Stimulated activated CD4-positive, alpha-beta T cell treated with anti-CD3 and anti-CD28 coated beads, Interleukin-15, amount 100 ng/mL, for 1 hour (primary cell): ENCODE measurements at places on chromosomes 4 and X.

DNA sequence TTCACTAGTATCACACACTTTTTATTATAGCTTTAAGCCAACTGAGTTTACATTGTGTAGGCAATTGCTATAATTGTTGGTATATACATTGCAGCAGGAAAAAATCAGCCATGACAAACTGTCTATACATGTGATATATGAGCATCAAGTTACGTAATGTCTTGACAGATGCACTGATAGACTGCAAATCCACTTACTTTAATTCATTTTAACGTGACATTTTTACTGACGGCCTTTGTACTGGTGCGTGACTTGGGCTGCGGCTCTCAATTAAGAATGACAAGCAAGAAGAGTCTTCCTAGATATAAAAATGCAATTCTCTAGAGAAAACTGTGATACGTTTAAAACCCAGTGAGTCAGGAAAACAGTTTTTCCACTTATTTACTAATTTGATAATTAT, 143.8 kb downstream of the ACTRT1 start:
- no peak for DNase-seq

GRCh38 chr4:13306356-13306755, 177.8 kb downstream of the RAB28 start:
- DNase-seq = no peak

- no peak for DNase-seq
Observed at GRCh38 chr4:168836490-168836889, 173.6 kb downstream of the CBR4 start.

- no peak for DNase-seq
Observed at GRCh38 chrX:8192276-8192675, 21.2 kb upstream of the VCX2 start.

GRCh38 chrX:154018518-154019060, 1.1 kb downstream of the IRAK1 start:
- DNase-seq = no peak

GRCh38 chr4:139919004-139919403, 235.0 kb downstream of the MAML3 start:
- DNase-seq = no peak

DNA sequence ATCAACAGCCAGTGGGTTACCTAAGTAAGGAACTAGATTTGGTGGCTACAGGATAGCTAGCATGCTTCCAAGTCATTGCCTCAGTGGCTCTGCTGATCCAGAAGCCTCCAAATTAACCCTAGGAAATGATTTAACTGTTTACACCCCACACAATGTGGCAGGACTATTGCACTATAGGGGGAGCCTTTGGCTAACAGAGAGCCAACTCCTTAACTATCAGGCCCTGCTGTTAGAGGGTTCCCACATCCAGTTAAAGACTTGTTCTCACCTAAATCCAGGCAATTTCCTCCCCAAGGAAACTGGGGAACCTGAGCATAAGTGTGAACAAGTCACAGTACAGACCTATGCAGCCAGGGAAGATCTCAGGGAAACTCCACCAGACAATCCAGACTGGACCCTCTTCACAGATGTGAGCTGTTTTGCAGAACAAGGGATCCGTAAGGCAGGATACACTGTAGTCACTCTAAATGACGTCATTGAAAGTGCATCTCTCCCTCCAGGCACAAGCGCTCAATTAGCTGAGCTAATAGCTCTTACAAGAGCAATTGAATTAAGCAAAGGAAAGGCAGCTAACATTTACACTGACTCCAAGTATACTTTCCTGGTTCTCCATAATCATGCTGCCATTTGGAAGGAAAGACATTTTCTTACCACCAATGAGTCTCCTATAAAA, 185.3 kb upstream of the SPOCK3 start:
- no peak for DNase-seq

DNA sequence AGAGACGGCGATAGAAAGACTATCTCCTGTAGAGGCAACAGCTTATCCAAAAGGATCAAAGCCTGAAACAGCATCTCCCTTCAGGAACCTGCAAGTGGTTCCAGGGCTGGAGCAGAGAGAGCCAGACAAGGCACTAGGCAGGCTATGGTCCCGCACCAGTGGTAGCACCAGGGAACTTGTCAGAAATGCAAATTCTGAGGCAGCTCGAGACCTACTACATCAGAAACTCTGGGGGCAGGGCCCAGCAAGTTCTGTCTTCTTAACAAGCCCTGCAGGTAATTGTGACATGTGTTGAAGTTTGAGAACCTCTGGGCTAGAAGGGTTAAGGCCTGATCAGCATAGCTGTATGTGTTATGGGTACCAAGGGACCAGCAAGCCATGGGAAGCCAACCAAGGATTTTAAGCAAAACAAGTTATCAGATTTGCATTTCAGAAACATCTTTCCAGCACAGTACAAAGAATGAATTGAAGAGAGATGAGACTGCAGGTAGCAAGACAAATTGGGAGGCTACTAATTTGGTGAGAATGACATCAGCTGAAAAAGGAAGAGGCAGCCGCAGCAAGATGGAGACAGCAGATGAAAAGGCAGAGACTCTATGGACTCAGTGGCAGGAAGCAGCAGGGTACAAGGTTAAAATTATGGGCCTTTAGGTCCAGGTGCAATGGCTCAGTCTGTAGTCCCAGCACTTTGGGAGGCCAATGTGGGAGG, 139.7 kb downstream of the TSPAN5 start:
- no peak for DNase-seq

DNA sequence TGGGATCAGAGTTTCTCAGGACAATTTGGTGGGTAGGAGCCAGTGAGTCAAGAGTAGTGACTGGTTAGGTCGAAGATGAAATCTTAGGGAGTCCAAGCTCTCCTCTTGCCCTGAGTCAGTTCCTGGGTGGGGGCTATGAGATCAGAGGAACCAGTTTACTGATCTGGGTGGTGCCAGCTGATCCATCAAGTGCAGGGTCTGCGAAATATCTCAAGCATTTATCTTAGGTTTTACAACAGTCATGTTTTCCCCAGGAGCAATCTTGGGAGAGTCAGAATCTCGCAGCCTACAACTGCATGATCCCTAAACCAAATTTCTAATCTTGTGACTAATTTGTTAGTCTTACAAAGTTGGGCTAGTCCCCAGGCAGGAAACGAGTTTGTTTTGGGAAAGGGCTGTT, 1833.2 kb upstream of the PCDH7 start:
- no peak for DNase-seq

- no peak for DNase-seq
Observed at GRCh38 chr4:6625256-6625655, 15.2 kb upstream of the MRFAP1 start.

DNA sequence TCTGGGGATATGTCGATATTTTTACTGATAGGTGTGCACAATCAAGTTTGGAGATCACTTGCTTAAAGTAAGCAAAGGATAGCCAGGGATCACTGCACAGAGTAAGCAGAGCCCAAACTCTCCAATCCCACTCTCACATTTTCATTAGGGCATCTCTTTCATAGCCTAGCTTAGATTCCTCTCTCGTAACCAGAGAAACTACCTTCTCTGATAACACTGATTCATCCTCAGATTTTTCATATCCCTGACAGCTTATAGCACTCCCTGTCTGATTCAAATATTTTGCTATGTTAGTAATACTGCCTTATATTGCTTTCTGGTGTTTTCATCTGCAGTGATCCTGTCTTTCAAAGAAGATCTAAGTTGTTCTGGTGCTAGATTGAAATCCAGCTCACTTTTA, 123.7 kb downstream of the CBLL2 start:
- DNase-seq = no peak

DNA sequence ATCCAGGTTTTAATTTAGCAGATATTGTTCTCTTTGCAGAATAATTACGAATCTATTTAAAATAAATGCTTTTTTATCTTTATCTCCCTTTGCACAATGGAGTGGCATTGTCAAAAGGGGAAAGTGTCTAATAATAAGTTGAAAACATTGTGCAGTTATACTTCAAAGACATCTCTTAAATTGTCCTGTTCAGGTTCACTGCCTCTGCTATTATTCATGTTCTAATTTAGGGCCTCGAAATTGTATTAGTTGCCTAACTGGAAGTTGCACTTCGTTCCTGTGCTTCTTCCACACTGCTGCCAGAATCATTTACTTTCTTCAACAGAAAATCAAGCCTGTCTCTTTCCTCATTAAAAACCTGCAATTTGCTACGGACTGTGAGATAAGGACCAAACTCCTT, 150.5 kb upstream of the SPRY1 start:
- DNase-seq = no peak

GRCh38 chr4:54659313-54659712, 1.6 kb downstream of the KIT start:
- DNase-seq = no peak

- DNase-seq = no peak
Observed at GRCh38 chr4:3700223-3700622, 66.0 kb upstream of the ADRA2C start.

GRCh38 chr4:127756906-127757305, 25.2 kb upstream of the HSPA4L start:
- DNase-seq = no peak

GRCh38 chr4:81635739-81636138, 164.0 kb upstream of the RASGEF1B start:
- no peak for DNase-seq

GRCh38 chrX:103613362-103613890, 5.7 kb downstream of the TCEAL3 start:
- DNase-seq = no peak

DNA sequence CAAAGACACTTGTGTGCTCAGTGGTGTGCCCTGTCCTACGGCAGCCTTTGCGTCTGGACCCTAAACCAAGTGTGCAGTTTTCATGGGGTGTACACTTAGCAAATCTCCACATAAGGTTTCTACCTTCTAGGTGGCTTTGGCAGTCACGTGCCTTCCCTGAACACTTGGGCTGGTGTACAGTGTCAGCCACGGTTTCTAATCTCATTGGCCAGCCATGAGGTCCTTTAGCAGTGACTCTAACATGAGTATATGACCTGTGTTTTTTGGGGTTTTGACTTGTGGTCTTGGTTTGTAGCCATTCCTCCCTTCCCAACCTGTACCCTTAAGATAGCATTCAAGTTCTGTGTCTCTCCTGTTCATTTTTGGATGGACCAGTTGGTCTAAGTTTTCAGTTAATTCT, 76.3 kb downstream of the PTTG2 start:
- no peak for DNase-seq

DNA sequence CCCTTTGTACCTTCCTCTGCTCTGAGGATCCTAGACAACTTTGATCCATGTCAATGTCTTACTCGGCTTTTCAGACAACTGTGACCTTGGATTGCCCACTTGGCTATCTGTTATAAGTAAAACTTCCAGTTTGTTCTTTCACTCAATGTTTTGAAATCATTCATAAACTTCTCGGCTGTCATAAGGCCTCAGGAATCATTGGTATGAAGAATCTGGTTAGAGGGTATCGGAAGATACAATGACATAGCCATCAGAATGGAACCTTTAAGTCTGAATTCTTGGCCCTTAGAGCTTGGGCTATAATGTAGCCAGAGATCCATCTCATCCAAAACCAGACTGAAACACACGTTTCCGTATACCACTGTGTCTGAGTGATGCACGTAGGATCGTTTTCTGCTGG, 59.0 kb upstream of the WDR1 start:
- DNase-seq = no peak

GRCh38 chr4:860561-860960, 34.6 kb upstream of the CPLX1 start:
- no peak for DNase-seq

DNA sequence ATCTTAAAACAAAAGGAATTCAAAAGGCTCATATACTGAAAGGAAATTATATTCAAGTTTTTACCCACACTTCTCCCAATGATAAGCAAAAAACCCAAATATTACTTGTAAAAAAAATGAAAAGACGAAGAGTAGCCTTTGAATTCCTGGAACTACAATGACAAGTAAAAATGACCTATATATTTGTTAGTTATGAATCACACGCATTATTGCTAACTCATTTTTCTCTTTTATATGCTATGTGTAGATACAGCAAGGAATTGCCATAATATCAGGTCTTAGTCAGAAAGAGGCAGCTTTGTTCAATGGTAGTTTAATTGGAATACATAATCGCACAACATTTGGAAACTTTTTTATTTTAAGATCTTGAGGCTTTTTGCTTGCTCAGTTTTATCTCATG, 22.7 kb upstream of the ASB5 start:
- DNase-seq = no peak

DNA sequence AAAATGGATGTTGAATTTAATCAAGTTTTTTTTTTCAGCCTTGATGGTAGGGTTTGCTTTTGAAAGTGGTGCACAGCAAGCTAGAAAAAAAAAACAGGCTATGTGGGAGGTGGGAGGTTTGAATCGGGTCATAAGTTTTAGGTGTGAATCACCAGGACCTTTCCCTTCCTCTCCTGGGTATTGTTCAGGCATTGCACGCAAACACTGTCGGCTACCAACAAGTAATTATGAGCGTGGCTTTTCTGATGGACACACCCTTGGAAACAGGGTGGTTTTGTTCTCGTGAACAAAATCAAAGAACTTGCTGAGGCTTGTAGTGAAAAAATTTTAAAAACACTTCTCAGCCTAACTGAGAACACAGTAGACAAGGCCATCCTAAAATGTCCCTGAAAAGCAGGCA, 18.1 kb downstream of the PIR start:
- no peak for DNase-seq

GRCh38 chr4:18109676-18110075, 88.1 kb upstream of the LCORL start:
- no peak for DNase-seq

DNA sequence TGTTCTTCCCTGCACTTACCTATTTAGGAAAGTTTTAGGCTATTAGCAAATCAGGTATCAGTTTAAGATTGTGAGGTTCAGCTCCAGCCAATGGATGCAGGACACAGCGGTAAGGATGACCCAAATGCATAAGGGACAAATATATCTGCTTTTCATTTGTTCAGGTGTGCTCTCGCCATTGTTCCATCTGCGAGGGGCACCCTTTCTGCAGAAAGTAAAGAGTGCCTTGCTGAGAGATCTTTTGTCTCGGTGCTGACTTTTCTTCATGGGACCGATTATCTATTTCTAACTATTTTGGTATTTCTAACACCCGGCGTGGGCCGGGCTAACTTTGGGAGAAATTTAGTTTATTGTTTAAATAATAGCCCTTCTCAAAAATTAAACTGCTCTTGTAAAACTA, 49.0 kb downstream of the CCDC149 start:
- no peak for DNase-seq

GRCh38 chr4:145868637-145869409, 69.8 kb downstream of the ZNF827 start:
- DNase-seq = no peak

- DNase-seq = no peak
Observed at GRCh38 chrX:80216086-80216485, 201.5 kb downstream of the TBX22 start.

GRCh38 chr4:119032921-119033685, 102.5 kb upstream of the MYOZ2 start:
- no peak for DNase-seq

- no peak for DNase-seq
Observed at GRCh38 chr4:159639671-159640323, 536.9 kb downstream of the RAPGEF2 start.

GRCh38 chrX:117752745-117753144, 363.9 kb downstream of the KLHL13 start:
- no peak for DNase-seq

DNA sequence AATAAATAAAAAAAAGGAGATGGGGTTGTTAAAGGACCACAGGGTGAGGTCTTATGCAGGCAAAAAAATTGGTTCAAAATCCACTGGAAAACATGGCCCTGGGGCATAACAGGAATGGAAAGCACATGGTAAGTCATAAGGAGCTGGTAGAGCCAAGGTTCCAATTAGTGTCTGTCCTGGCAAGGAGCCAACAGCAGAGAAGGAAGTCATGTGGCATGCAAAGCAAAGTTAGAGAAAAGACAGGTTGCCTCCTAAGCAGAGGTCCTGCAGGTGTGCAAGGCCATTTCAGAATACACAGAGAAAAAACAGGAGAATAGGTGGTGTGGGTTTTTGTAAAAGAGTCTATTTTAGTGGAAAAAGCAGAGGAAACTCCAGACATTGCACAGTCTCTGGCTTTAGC, 1881.7 kb downstream of the ARAP2 start:
- DNase-seq = no peak

GRCh38 chr4:93103042-93103441, 725.5 kb upstream of the ATOH1 start:
- no peak for DNase-seq
